ENCODE measurements at places on chromosomes 1 and 21.

GRCh38 chr1:109529881-109530456 lies 9.7 kb upstream of the GPR61 start:
- DNase-seq: no peak

- no peak for DNase-seq
These were observed 14.0 kb upstream of the WASF2 start for GRCh38 chr1:27503844-27504587.

DNA sequence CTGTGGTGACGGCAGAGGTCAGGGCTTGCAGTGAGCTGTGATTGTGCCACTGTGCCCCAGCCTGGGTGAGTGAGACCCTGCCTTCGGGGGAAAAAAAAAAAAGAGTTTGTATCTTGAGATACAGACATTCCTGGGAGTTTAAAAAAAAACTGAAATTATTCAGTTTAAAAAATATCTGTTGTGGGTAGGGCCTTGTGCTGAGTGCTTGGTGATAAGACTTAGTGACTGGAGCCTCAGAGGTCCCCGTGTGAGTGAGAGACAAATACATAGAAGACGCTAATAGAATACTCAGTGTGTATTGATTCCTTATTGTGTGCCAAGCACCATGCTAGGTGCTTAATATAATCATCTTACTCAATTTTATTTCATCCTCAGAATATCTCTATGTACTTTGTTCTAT lies 22.7 kb downstream of the DDI2 start:
- DNase-seq: no peak

- no peak for DNase-seq
These were observed 4.4 kb upstream of the NFYC start for GRCh38 chr1:40687059-40687458.

DNA sequence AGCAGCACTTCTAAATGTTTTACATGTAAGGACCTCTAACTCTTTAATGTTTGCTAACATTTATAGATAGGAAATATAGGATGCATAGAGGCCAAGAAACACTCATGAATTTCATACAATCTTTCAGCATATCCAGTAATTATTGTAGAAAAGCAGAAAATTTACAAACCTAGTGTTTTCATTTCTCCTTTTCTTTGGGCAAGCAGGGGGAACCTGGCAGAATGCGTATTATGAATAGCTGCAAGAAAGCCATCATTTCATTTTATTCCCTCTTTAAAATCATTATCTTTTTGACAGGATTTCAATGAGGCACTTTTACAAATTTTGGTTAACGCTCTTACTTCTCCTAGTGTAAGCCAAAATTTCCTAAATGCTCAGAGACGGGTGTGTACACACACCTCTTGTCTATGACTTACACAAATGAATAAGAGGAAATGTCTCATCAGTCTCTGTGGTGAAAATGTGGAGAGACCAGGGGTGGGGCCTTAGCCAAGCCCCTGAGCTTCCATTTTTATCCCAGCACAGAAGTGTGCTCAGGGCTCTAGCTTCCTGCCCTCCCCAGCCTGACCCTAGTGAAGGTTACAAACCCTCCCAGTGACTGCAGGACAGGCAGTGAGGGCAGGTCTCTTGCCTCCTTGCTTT lies 91.6 kb downstream of the LRRC8C start:
- DNase-seq: peak; percentile 40

- DNase-seq: peak; percentile 5
These were observed 241.8 kb downstream of the TRABD2B start for GRCh38 chr1:47755101-47755990.

- DNase-seq: no peak
These were observed 344.6 kb downstream of the RYR2 start for GRCh38 chr1:237386362-237387143.

DNA sequence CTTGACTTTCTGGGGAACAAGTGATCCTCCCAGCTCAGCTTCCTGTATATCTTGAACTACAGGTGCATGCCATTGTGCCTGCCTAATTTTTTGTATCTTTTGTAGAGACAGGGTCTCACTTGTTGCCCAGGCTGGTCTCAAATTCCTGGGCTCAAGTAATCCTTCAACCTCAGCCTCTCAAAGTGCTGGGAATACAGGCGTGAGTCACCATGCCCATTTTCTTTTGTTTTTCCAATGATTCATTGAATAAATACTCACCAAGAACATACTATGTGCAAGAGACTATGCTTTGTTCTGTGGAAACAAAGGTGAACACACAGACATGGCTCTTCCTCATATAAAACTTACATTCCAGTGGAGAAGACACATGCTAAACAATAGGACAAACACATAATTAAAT lies 407.8 kb upstream of the DAB1 start:
- DNase-seq: no peak

DNA sequence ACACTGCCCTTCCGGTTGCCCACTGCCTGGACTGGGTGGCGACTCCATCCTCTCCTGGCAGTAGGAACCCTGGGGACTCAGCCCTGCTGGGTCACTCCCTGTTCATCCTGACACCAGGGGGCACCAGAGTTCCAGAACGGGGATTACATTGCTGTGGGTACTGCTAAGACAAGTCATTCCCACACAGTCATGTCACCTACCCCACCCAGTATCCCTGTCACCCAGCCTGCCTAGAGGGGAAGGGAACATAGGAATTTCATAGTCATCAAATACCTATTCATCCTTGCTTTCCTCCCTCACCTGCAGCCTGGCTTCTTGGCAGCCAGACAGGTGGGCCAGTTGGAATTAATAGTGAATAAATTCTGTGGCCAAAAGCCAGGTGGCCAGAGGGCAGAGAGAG lies 9.8 kb upstream of the SFN start:
- DNase-seq: peak; percentile 61

- DNase-seq: no peak
These were observed 23.5 kb upstream of the ACTA1 start for GRCh38 chr1:229457436-229457835.

- DNase-seq: no peak
These were observed 210.2 kb downstream of the LRRC7 start for GRCh38 chr1:69777971-69778370.

DNA sequence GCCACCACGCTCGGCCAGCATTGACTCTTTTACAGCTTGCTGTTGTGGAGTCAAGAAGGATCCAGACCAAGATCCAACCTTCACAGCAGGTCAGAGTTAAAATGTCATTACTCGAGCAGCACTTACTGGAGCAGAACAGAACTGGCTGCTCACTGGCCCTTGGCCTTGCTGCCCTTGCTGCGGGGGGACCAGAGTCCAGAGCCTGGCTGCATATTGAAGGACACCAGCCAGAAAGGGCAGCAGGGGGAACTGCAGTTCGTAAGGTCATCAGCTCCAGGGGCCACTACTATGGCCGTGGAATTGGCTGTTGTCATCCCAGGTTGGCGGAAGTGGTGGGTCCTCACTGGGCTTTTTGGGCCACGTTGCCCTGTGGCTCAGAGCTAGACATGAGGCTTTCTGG lies 15.3 kb upstream of the GPR137B start:
- no peak for DNase-seq

DNA sequence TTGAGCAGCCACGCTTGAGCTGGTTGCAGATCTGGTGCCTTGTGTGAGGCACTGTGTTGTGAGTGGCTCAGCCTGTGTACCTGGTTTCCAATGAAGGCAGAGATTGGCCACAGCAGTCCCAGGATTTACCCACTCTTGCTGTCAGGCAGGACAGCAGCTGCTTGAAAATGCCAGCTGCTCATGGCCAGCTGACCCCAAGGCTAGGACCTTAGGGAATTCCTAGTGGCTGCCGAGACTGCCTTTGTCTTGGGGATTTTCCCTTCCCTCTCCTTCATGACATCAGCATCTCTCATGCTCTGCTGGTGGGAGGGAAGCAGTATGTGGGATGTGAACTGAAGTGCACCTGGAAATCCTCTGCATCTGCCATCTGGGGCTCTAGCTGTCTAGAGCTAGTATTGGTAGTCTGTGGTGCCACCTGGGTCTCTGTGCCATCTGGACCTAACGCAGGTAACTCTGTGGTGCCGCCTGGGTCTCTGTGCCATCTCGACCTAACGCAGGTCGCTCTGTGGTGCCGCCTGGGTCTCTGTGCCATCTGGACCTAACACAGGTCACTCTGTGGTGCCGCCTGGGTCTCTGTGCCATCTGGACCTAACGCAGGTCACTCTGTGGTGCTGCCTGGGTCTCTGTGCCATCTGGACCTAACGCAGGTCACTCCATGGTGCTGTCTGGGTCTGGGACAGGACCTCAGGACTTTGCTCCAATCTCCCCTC lies 3.8 kb upstream of the LRRC47 start:
- DNase-seq: no peak

- DNase-seq: no peak
These were observed 651 bp downstream of the PDE4B start for GRCh38 chr1:65793359-65793732.

GRCh38 chr1:231327617-231328016 lies 10.0 kb downstream of the EXOC8 start:
- no peak for DNase-seq

DNA sequence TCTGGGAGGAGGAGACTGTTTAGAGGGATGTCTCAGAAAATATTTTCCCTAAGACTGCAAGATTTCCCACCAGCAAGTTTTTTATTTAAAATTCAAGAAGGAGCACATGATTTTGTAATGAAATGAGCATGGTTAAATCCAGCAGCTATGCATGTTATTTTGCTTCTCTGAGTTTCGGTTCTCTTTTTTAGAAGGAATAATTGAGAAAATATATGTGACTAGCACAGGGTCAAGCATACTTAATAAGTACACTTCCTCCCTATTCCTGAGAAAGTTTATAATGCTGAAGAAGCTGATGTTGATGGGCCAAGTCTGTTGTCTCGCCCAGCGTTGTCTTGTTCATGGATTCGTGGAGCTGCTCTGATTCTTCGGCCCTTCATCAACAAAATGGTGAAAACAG lies 51.2 kb downstream of the EXO1 start:
- no peak for DNase-seq

DNA sequence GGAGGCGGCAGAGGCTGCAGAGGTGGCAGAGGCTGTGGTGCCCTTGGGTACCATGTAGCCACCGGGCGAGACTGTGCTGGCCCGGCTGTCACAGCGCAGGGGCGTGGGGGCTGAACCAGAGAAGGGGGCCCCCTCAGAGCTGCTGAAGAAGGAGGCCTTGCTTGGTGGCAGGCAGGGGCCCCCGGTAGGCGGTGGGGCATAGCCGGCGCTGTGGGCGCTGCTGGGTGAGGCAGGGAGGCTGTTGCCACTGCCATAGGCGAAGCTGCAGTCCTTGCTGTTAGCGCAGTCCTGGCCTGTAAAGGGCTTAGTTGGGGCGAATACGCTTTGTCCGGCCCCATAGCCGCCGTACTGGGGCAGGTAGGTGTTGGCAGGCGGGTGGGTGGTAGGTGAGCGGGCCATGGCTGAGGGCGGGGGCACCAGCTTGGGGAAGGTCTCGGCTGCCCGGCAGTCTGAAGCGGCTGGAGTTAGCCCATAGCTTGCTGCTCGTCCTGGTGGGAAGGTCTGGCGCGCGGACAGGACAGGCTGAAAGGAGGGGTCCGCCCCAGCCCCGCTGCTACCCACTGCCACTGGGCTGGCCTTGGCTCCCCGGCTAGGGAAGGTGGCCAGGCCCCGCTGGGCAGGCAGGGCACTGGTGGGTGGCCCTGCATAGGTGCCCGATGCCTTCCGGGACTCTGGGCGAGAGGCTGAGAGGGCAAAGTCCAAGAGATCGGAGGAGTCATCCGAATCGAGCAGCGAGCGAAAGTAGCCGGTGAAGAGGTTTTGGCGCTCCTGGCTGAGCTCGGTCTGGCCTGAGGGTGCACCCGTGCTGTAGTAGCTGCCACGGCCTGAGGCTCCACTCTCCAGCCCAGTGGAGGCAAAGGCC lies 54.9 kb downstream of the AHDC1 start:
- DNase-seq: no peak

GRCh38 chr21:35615325-35615724 lies 445.0 kb downstream of the SETD4 start:
- DNase-seq: no peak

GRCh38 chr1:108665067-108665466 lies 4.2 kb upstream of the HENMT1 start:
- DNase-seq: no peak

DNA sequence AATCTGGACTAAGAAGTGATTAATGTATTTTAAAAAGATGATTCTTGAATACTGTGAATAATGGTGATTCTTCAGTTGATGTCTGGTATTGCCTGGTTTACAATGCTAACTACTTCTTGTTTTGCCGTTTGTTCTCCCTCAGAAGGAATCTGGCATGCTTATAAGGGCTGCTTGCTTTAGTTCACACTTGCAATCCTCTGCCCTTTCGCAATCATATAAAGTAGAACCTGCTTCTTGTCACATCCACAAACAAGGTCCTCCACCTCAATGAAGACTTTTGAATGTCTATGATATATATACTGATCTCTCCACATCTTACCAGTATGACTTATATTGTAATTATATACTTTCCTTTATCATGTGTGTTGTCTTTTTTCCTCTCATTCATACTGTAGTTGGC lies 92.6 kb downstream of the ADGRL4 start:
- DNase-seq: no peak

DNA sequence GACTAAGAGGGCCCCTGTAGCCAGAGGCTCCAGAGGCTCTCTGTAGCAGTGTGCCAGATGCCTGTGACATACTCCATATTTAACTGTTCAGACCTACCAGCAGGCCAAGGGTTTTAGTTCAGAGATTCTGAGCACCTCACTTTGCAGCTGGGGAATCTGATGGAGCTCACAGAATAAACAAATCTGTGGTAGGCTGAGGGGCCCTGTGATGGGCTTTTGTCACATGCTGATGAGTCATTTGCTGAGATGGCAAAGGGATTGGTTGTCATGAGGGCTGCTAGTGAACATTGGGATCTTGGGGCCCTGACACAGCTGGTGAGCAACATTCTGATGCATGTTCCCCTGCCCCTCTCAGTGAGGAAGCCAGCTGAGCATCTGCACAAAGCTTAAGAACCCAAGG lies 482.2 kb downstream of the CAMTA1 start:
- no peak for DNase-seq

DNA sequence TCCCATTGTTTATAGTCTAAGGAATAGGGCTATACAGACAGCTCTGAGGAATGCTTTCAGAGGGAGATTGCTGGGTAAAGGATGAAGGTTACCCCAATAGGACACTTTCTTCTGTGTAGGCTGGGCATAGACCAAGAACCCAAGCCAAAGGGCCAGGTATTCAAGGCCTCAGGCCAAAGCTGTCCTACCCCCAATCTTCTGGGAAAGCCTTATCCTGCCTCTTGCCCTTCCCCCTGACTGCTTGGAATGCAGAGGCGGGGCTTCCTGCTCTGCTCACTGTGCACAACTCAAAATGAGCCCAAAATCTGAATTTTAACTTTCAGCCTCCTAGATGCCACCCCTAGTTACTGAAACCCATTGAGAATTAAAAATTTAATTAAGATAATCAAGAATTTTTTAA lies 2.2 kb downstream of the OR10Z1 start:
- no peak for DNase-seq

- DNase-seq: no peak
These were observed 23.9 kb downstream of the PCNT start for GRCh38 chr21:46347791-46348381.
